ENCODE measurements at places on chromosomes 5 and 9.

DNA sequence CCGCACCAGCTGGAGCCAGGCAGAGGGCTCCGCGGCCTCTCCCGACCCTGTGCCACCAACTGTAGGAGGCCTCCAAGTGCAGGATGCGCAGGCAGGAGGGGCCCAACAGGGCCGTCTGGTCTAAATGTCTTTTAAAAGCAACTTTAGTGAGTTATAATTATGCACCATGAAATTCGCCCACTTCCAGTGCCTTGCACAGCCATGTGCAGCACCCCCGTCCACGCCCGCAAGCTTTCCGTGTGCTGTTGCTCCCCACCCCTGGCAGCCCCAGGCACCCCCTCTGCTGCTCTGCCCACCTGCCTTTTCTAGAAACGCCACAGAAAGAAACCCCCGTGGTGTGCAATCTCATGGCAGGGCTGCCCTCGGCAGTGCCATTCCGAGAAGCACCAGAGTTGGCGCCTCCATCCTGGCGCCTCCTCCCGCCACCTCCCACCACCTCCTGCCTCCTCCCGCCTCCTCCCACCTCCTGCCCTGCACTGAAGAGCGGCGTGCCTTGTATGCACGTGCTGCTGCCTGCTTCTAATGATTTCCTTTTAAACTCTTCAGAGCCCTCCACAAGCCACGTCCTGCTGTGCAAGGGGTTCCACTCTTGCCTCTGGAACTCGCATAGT is 7.5 kb upstream of the SLC6A18 start:
- DNase-seq = no peak

DNA sequence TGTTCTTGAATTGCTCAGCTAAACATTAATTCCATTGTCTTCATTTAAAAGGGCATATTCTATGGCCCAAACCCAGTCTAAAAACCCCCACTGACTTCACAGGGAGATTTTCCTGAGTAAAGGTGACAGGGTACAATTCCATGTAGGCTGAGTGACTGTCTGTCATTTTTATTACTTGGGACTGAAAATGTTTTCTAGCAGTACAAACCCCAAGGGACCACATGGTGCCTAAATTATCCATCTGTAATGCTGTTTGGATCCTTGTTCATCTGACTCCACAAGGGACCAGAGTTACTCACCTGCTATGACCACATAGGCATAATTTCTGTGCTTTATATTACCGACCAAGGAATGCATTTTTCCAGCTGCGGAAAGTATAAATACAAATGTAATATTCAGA is 349.1 kb downstream of the ZNF608 start:
- DNase-seq = no peak

DNA sequence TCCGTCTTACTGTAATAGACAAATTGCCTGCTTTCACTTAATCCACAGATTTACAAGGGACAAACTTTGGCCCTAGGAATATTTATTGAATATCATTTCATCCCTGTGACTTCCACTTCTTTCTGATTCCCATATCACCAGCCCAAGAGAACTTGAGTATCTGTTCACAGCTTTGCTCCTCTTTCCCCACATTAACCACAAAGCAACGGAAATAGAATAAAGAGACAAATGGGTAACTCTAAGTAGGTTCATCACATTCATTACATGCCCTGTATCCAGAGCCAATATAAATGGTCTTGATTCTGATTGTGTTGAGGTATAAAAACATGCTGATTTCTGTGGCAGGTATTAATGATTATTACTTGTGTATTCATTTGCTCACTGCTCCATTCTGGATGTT is 41.9 kb downstream of the TMEM252 start:
- DNase-seq = no peak

DNA sequence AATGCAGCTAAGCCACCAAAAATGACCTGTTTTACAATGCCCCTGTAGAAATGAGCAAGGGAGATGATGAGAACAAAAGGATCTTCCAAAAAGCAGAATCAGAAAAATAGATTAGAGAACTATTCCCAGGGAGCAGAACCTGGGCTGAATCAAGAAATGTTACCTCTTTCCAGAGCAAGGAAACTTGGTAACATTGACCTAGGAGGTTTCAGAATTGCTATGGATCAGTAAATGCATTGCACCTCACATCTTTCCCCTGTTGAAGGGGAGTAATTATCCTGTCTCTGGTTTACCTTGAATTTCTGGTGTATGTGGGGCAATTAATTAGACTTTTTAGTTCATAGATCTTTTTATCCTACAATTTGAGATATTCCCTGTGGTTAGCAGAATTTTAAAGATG is 151.2 kb upstream of the RAI14 start:
- DNase-seq = no peak

DNA sequence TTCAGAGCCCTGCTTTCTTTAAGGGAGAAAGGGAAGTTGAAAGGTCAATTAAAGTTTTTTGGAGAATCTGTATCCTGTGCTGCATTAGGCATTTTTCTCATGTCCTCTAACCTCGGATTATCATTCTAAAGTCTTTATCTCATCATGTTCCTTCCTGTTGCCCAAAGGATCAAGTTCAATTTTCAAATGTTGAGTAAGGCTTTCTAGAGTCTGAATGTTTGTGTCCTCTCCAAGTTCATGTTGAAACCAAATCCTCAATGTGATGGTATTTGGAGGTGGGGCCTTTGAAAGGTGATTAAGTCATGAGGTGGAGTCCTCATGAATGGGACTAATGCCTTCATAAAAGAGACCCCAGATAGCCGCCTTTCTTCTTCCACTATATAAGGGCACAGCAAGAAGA is 20.2 kb upstream of the TNC start:
- DNase-seq = no peak

- DNase-seq = no peak
Measured at GRCh38 chr5:52804387-52804791, 16.7 kb downstream of the ITGA1 start.

- no peak for DNase-seq
Measured at GRCh38 chr5:127793052-127793451, 89.9 kb downstream of the CCDC192 start.

DNA sequence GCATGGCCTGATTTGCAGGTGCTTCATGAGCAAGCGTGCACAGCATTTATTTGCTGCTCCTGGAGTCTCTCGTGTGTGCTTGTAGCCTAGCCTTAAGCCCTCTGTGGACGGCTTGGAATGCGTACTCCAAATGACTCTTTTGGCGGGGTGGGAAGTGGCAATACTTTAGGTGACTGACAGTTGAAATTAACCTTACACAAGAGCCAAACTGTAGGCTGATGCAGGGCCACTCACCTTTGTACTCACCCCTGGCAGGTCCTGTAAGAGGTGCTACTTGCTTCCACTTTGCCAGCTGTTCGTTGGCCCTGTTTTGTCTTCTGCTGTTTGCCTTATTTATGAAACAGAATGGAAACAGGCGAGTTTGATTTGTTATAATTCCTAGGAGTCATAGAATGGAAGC is 22.9 kb downstream of the TENT4A start:
- DNase-seq = no peak

Measured in skeletal muscle cell (primary cell).